Caco-2 (cell line): ENCODE measurements at places on chromosomes 6 and 20. TPM values are rescaled to one million over a fixed set of nuclear protein-coding genes. Genes with fewer than 3 reads are reported as not detected.

Gene PHACTR3
- 0.11 TPM in 1 of 2 replicates, not detected in the other for total RNA-seq

- no peaks in the 10 kb centered on the region for H3K36me3 ChIP-seq
- H3K4me3 ChIP-seq, result no peak overlapping the region
- no peak overlapping the region for H3K27ac ChIP-seq
Observed at GRCh38 chr20:10178727-10179313, 39.8 kb upstream of the SNAP25 start.

GRCh38 chr6:12014873-12015149, 2.7 kb downstream of the HIVEP1 start:
- peaks cover 14% of the 10 kb centered on the region; the same call in 1 of the 2 replicates for H3K4me1 ChIP-seq
- no peak overlapping the region for H3K27ac ChIP-seq
- DNase-seq, result no peak

DNA sequence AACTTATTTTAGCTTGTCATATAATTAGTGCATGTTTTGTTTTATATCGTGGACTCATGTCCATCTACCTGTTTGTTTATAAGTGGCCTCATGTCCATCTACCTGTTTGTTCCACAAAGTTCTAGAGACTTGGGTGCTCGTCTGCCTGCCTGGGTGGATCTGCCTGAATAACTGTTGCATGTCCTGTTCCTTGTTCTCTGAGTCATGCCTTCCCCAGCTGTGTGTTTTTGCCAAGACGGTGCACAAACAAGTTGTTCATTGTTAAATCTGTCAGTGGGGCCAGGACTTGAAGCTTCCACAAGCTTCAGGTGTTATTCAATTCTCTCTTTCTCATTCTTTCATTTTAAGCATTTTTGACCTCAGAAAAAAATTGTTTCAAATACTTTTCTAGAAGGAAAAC, 358.0 kb upstream of the CITED2 start:
- H3K27me3 ChIP-seq, result no peaks in the 10 kb centered on the region
- peaks cover 5% of the 10 kb centered on the region; the same call in 1 of the 2 replicates for H3K4me1 ChIP-seq
- H3K36me3 ChIP-seq, result no peaks in the 10 kb centered on the region
- H3K4me3 ChIP-seq, result no peak overlapping the region
- DNase-seq, result no peak
- H3K27ac ChIP-seq, result no peak overlapping the region

GRCh38 chr6:40299681-40300080, 287.5 kb downstream of the LRFN2 start:
- H3K4me1 ChIP-seq, result no peaks in the 10 kb centered on the region
- H3K27me3 ChIP-seq, result no peaks in the 10 kb centered on the region
- DNase-seq, result no peak
- no peak overlapping the region for H3K27ac ChIP-seq
- no peaks in the 10 kb centered on the region for H3K36me3 ChIP-seq
- no peak overlapping the region for H3K4me3 ChIP-seq
